ENCODE measurements at places on chromosomes 4 and X.

DNA sequence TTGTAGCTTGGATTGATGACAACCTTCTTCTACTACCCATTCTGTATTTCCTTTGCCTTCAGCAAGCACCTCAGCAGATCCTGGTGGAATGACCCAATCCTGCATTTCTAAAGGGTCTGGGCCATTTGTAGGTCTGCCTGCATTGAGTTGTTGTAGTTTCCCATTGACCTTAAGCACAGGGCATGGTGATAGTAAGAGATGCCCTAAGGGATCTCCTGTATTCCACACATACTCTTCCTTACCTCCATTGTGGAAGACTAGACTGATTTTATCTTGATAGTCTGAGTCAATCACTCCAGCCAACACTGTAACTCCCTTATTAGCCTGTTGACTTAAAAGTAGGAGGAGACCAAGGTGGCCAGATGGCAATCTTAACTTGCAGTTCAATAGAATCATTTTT lies 184.5 kb downstream of the GRIA2 start:
- DNase-seq = no peak

DNA sequence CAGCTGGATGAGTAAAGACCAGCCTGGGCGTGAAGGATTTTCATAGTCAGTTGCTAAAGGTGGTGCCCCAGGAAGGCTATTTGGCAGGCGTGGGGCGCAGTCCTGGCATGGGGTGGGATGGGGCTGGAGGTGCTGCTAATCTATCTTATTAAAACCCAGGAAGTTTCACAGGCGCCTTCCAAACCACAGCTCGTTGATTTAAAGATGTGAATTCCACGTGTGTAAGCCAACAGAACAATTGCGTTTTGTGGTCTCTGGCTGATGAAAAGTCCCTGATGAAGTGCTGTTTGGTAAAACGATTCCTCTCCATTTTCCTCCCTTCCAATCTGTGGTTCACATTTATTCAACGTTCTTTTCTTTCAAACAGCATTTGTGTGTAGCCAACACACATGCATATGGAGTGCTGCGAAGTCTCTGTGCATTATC lies 105.0 kb downstream of the TBL1X start:
- no peak for DNase-seq

DNA sequence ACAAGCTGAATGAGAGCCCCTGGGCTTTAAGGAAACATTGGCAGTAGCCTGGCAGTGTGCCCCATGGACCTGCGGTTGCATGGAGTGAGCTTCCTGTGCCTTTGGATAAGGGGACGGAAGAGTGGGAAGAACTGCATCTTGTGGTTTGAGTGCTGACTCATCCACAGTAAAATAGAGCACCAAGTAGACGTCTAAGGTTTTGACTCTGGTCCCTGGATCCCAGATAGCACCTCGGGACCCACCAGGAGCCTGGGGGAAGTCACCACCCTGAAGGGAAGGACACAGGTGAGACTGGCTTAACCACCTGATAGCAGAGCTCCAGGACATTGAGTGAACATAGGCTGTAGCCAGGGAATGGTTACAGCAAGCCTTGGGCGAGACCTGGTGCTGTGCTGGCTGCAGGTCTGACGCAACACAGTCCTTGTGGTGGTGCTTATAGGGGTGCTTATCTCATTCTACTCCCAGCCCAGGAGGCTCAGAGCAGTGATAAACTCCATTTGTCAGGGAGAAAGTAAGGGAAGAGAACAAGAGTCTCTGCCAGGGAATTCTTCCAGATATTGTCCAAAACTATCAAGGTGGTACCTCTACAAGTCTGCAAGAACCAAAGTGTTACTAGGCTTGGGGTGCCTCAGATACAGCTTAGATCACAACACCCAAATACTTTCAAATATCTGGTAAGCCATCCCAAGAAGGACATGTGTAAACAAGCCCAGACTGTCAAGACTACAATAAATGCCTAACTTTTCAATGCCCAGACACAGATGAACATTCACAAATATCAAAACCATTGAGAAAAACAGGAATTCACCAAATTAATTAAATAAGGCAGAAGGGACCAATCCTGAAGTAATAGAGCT lies 123.6 kb upstream of the TET2 start:
- DNase-seq = no peak

- DNase-seq = no peak
Measured at GRCh38 chr4:86926435-86927086, 8.2 kb upstream of the AFF1 start.

DNA sequence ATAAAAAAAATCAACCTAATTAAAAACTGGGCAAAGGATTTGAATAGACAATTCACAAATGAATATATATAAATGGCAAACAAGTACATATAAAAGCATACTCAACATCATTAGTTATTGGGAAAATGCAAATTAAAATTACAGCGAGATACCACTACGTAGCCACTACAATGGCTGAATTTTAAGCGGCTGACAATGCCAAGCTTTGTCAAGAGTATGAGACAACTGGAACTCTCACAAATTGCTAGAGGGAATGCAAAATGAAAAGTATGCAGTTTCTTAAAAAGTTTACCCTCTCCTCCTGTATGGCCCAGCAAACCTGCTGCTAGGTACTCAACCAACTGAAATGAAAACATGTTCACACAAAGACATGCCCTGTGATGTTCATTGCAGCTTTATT lies 34.8 kb downstream of the ZFP42 start:
- no peak for DNase-seq

- DNase-seq = no peak
Measured at GRCh38 chr4:71369536-71369935, 30.7 kb downstream of the SLC4A4 start.

DNA sequence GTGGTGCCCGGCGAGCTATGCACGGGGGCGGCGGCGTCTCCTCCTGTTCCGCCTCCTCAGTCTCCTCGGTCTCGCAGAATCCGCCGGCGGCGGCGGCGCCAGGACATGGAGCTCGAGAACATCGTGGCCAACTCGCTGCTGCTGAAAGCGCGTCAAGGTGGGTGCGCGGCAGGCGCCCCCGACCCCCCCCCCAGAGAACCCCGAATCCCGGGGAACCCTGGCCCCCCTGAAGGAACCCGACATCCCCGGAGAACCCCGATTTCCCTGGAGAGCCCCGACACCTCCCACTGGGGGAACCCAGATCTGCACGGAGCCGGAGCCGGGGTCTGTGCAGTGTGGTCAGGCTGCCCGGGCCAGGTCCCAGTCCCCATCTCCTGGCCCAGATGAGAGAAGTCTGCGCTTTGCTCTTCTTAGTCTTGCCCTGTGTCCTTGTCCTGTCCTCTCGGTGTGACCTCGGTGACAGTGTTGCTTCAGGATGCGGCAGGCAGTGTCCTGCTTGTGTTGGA lies 648 bp downstream of the GRK4 start:
- no peak for DNase-seq

DNA sequence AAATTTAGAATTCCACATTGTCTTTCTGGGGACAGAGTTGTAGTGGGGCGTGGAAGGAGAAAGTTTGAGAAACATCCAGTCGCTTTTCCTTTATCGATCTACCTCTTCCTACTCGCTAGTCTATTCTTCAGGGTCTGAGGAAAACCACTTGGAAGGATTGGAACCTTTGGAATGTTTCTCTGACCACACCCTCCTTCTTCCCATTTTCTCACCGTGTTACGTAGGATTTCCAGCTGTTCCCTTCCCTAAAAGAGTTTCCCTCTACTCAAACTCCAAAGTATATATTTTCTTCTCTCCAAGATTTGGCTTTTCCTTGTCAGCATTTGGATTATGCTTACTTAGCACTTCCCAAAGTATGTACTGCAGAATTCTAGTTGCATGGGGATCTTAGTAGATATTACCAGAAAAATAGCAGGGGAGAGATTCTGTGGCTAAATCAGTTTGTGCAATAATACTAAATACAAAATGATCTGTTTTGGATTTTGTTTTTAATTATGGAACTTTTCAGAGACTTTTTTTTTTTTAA lies 4.9 kb downstream of the ENPEP start:
- no peak for DNase-seq

GRCh38 chrX:153874366-153875125 lies 11.4 kb downstream of the L1CAM start:
- no peak for DNase-seq

DNA sequence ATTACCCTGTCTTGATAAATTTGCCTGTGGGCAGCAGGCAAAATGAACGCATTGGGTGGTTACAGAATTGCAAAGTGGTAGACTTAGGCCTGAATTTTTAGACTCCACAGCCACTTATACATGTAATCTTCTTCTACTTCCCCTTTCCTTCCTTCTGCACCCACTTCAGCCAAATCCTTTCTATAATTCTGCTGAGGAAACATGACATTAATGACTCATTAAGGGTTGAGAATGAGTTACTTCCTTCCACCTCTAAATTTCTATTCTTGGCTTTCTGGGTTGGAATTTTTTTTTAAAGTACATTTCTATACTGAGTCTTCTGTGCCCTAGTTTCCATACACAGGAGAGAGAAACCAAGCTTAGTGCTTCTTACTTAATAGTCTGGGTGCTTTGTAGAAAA lies 10.1 kb downstream of the PAPSS1 start:
- DNase-seq = no peak

GRCh38 chr4:42309361-42310260 lies 87.7 kb upstream of the SHISA3 start:
- no peak for DNase-seq

Measured in HEK293T (cell line).